CD4-positive, CD25-positive, alpha-beta regulatory T cell (primary cell): ENCODE measurements at places on chromosomes 7 and 10. TPM values are rescaled to one million over a fixed set of nuclear protein-coding genes. Genes with fewer than 3 reads are reported as not detected.

MYH16 gene
- total RNA-seq = not detected

PTPN20 gene
- not detected for total RNA-seq

TACR2 gene
- total RNA-seq = not detected

SPDYE2 gene
- total RNA-seq = 0.39 TPM

AKR1E2 gene
- total RNA-seq = 4.5 TPM

PGAM2 gene
- total RNA-seq = 1.1 TPM

- no peaks in the 10 kb centered on the region for H3K4me1 ChIP-seq
- no peaks in the 10 kb centered on the region for H3K36me3 ChIP-seq
- no peak for DNase-seq
- no peak overlapping the region for H3K4me3 ChIP-seq
- no peaks in the 10 kb centered on the region for H3K27me3 ChIP-seq
These were observed 64.8 kb upstream of the TFEC start for GRCh38 chr7:116095396-116095795.

- H3K27ac ChIP-seq = no peak overlapping the region
- H3K4me1 ChIP-seq = no peaks in the 10 kb centered on the region
- H3K4me3 ChIP-seq = no peak overlapping the region
- no peak for DNase-seq
These were observed 161.4 kb downstream of the CCDC3 start for GRCh38 chr10:12839941-12840611.

- H3K27me3 ChIP-seq = peaks cover 2% of the 10 kb centered on the region
- no peaks in the 10 kb centered on the region for H3K4me1 ChIP-seq
- no peak for DNase-seq
- H3K36me3 ChIP-seq = no peaks in the 10 kb centered on the region
These were observed 93.4 kb downstream of the SLC39A12 start for GRCh38 chr10:18044976-18045720.

- no peaks in the 10 kb centered on the region for H3K36me3 ChIP-seq
- H3K27ac ChIP-seq = peak overlapping the region; percentile 93
- no peaks in the 10 kb centered on the region for H3K27me3 ChIP-seq
- DNase-seq = no peak
These were observed 1.2 kb downstream of the ZNF33B start for GRCh38 chr10:42637142-42637541.

GRCh38 chr10:47406870-47407691, 23.0 kb upstream of the ZNF488 start:
- no peak for DNase-seq
- H3K4me3 ChIP-seq = no peak overlapping the region
- no peaks in the 10 kb centered on the region for H3K36me3 ChIP-seq
- no peaks in the 10 kb centered on the region for H3K27me3 ChIP-seq

DNA sequence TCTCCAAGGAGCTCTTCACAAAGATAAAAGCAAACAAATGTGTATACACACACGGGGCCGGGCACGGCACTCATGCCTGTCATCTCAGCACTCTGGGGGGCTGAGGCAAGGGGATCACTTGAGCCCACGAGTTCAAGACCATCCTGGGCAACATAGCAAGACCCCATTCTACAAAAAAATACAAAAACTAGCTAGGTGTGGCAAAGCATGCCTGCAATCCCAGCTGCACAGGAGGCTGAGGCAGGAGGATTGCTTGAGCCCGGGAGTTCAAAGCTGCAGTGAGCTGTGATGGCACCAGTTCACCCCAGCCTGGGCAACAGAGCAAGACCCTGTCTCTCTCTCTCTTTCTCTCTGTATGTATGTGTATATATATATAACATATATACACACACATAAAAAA, 22.3 kb downstream of the TTYH3 start:
- no peaks in the 10 kb centered on the region for H3K4me1 ChIP-seq
- DNase-seq = no peak
- no peak overlapping the region for H3K27ac ChIP-seq
- no peak overlapping the region for H3K4me3 ChIP-seq

DNA sequence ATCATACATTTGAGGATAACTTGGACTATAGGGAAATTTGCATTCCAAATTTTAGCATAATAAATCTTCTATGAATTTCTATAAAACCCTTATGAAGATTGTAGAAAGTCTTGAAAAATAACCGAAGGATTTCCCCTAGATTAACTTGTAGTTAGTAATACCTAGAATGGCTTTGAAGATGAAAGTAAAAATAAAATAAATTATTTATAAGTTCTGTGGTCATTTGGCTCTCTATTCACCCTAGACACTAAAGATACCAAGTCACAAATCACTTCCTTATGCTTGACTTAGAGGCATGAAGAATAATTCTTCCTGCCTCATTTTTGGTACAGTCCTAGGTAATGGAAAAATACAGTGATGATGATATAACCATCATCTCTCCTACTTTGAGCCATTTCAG, 79.3 kb downstream of the CSTF2T start:
- no peak overlapping the region for H3K4me3 ChIP-seq
- no peak overlapping the region for H3K27ac ChIP-seq
- DNase-seq = no peak
- no peaks in the 10 kb centered on the region for H3K36me3 ChIP-seq
- no peaks in the 10 kb centered on the region for H3K4me1 ChIP-seq
- H3K27me3 ChIP-seq = no peaks in the 10 kb centered on the region

- no peaks in the 10 kb centered on the region for H3K27me3 ChIP-seq
- peaks cover 22% of the 10 kb centered on the region for H3K36me3 ChIP-seq
- no peak for DNase-seq
- peaks cover 6% of the 10 kb centered on the region for H3K4me1 ChIP-seq
- no peak overlapping the region for H3K4me3 ChIP-seq
These were observed 41.8 kb upstream of the CC2D2B start for GRCh38 chr10:95865814-95866466.

DNA sequence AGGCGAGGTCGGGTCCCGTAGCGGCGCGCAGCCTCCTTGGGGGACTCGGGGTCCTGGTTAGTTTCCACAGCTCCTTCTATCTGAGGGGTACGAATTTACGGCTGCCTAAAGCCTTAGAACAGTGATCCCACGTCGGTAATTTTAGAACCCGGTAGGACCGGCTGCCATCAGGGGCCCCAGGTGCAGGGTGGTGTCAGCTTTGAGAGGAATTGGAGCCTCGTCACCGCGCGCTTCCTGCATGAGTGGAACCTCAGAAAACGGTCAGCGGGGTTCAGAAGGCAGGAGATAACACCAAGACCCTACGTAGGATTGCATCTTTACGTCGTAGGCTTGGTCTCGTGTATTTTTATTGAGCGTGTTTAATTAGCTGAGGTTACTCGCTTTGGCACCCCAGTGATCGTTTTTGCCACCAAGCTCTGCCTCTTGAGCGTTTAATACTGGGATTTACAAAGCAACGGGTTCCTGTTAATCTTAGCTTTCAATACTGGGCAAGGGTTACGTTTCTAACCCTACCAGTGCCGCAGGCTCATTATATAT, 443 bp downstream of the RNF32 start:
- H3K27me3 ChIP-seq = peaks cover 4% of the 10 kb centered on the region
- peak overlapping the region; percentile 66 for H3K4me3 ChIP-seq
- no peak for DNase-seq
- H3K27ac ChIP-seq = peak overlapping the region; percentile 92
- no peaks in the 10 kb centered on the region for H3K36me3 ChIP-seq

GRCh38 chr10:6065835-6066234, 3.7 kb upstream of the IL2RA start:
- H3K4me1 ChIP-seq = peaks cover 77% of the 10 kb centered on the region
- no peak for DNase-seq
- H3K4me3 ChIP-seq = peak overlapping the region; percentile 33
- H3K27ac ChIP-seq = peak overlapping the region; percentile 61
- H3K36me3 ChIP-seq = no peaks in the 10 kb centered on the region
- no peaks in the 10 kb centered on the region for H3K27me3 ChIP-seq

DNA sequence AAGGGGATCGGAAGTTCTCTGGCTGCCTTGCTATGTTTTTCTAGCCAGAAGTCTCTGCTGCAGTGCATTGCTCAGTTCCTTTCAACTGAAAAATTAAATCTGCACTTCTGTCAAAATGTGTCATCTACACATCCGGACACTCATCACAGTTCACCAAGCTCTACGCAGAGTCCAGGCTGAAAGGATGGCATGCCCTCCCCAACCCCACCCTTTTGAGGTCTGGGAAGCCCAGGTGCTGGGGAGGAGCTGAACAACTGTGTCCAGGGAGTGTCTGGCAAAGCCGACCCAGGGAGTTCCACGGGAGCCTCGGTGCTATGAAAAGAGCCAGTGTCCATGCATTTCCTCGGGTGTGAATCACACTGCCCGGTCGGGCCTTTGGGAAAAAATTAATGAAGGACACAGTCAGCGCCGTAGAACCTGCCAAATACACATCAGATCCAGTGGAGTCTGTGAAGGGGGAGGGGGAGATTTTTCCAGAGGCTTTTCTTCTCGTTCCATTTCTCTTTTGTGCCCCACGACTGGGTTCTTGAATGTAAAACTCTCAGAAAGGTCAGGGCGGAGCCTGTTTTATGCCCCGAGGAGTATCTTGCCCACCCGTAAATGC, 757 bp upstream of the PALS2 start:
- H3K4me3 ChIP-seq = peak overlapping the region; percentile 80
- peaks cover 13% of the 10 kb centered on the region for H3K27me3 ChIP-seq
- H3K36me3 ChIP-seq = no peaks in the 10 kb centered on the region
- DNase-seq = peak; percentile 72

- peaks cover 40% of the 10 kb centered on the region for H3K27me3 ChIP-seq
- H3K4me3 ChIP-seq = no peak overlapping the region
- no peak overlapping the region for H3K27ac ChIP-seq
These were observed 70.0 kb downstream of the CABCOCO1 start for GRCh38 chr10:61732629-61733278.

- H3K4me3 ChIP-seq = no peak within 1 kb of the TSS
- no peak within 1 kb of the TSS for H3K27ac ChIP-seq
- peaks cover 8% of the 10 kb centered on the region for H3K27me3 ChIP-seq
- DNase-seq = no peak
- H3K4me1 ChIP-seq = peaks cover 9% of the 10 kb centered on the region
- no peaks in the 10 kb centered on the region for H3K36me3 ChIP-seq
These were observed at the start of gene COL13A1 for GRCh38 chr10:69801434-69802315. COL13A1 (plus strand) TSS chr10:69801906; CDS start chr10:69802424, 518 bp downstream.

- DNase-seq = no peak
- H3K36me3 ChIP-seq = no peaks in the 10 kb centered on the region
- H3K4me3 ChIP-seq = no peak overlapping the region
- no peak overlapping the region for H3K27ac ChIP-seq
These were observed 342.4 kb downstream of the HGF start for GRCh38 chr7:81427461-81427860.

DNA sequence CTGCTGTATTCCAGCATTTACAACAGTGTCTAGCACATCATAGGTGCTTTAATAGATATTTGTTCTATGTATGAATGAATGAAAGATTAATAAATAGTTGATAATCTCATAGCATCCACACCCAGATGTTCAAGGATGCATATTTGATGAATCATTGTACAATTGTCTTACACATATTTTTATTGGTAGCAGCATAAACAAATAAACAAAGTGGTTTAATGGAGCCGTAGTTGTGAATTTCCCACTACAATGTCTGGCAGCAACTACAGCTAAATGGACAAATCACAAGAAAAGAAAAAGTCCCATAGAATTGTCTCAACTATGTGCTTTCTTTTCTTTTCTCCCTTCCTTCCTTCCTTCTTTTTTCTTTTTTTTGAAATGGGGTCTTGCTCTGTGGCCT, 150.8 kb downstream of the NRP1 start:
- no peak overlapping the region for H3K27ac ChIP-seq
- DNase-seq = no peak
- H3K4me3 ChIP-seq = no peak overlapping the region
- no peaks in the 10 kb centered on the region for H3K36me3 ChIP-seq
- H3K4me1 ChIP-seq = no peaks in the 10 kb centered on the region
- peaks cover 8% of the 10 kb centered on the region for H3K27me3 ChIP-seq

DNA sequence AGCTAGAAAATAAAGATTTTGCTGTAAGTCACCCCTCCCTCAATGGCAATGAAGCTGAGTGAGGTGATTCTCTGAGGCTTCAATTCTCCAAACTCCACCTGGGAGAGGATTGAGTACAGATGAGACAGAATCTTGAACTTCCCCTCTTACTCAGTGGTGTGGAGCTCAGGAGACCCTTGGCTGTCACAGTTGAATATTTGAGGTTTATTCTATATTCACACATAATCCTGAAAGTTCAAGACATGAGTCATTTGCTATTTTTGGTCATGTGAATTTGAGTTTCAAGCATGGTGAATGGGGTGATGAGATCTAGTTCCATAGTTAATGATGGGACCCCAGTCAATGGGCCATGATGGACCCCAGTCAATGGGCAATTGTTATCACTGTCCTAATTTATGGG, 13.9 kb upstream of the TECTB start:
- H3K36me3 ChIP-seq = no peaks in the 10 kb centered on the region
- H3K4me1 ChIP-seq = no peaks in the 10 kb centered on the region
- H3K4me3 ChIP-seq = no peak overlapping the region
- no peak for DNase-seq
- no peak overlapping the region for H3K27ac ChIP-seq

GRCh38 chr7:17624379-17624778, 315.9 kb downstream of the SNX13 start:
- H3K4me1 ChIP-seq = no peaks in the 10 kb centered on the region
- peaks cover 3% of the 10 kb centered on the region for H3K27me3 ChIP-seq
- no peak for DNase-seq
- H3K36me3 ChIP-seq = no peaks in the 10 kb centered on the region
- no peak overlapping the region for H3K4me3 ChIP-seq
